Spinal cord (tissue), 10 donors: ENCODE measurements at places on chromosomes 7 and 10. TPM values are rescaled to one million over a fixed set of nuclear protein-coding genes. Genes with fewer than 3 reads are reported as not detected.

DNA sequence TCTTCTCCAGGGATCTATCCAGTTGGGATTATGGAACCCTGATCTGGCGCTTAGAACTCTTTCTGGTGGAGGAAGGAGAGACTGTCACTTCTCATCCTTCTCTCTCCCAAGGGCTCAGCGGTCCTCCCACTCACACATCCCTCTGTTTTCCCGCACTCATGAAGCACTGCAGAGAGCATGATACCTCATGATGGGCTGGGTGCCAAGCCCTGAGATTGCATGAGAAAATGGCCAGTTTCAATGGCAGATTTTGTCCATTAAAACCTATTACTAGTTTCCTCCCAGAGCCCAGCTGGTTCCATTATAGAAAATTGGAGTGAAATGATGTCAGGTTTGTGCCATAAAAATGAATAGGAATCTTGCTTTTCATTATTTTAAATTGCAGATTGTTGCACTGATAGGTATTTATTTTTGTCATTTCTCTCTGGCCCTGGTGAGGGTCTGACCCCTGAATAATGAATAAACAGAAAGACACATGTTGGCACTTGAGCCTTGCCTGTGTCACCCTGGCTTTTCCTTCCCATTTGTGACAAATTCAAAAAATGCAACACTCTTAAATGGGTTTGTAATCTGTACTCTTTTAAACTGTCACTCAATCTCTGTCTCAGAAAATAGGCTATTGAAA, 1151.1 kb downstream of the TYW1 start:
- H3K27ac ChIP-seq, result no peak overlapping the region
- no peaks in the 10 kb centered on the region for H3K4me1 ChIP-seq
- no peaks in the 10 kb centered on the region for H3K36me3 ChIP-seq
- H3K4me3 ChIP-seq, result no peak overlapping the region
- no peak for DNase-seq

DNA sequence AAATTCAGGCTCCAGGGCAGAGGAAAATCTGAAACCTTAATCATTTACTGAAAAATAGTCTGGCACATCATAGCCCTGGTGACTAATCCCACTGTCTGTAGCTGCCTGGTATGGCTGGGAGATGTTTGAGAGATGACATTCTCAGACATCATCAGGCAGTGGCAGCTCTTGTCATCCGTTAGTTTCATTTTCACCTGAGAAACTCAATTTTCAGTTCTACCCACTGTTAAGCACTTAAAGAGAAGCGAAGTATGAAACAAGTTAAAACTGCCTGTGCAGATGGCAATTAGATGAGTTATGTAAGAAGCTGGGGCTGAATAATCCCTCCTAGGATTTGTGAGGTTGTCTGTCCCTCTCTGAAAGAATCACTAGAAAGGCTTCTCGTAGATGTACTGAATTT, 150.2 kb downstream of the NSUN6 start:
- no peak overlapping the region for H3K4me3 ChIP-seq
- H3K27me3 ChIP-seq, result no peaks in the 10 kb centered on the region
- peaks cover 2% of the 10 kb centered on the region for H3K4me1 ChIP-seq
- DNase-seq, result no peak

The EPC1 gene
- total RNA-seq, result 71.5 TPM

- DNase-seq, result no peak
- no peak overlapping the region for H3K27ac ChIP-seq
- H3K27me3 ChIP-seq, result no peaks in the 10 kb centered on the region
- no peaks in the 10 kb centered on the region for H3K4me1 ChIP-seq
- H3K36me3 ChIP-seq, result peaks cover 4% of the 10 kb centered on the region
Measured at GRCh38 chr10:113718969-113719822, 32.3 kb upstream of the PLEKHS1 start.

DNA sequence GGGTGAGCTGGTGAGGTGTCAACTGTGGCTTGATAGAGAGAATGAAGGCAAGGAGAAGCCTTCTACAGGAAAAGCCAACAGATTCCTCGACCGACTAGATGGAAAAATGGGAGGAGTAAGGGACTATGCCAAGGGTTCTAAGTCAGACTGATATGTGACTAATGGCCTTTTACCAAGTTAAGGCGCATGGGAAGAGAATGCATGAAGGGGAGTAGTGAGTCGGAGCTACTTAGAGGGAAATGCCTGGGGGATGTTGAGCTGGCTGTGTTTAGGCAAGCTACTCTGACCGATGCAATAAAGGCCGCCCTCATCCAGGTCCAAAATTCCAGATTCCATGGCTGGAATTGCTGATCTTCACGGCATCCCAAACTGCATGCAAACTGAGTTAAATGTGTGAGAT, 48.2 kb downstream of the APBB1IP start:
- no peaks in the 10 kb centered on the region for H3K27me3 ChIP-seq
- DNase-seq, result no peak
- H3K36me3 ChIP-seq, result no peaks in the 10 kb centered on the region
- H3K4me3 ChIP-seq, result no peak overlapping the region
- H3K4me1 ChIP-seq, result no peaks in the 10 kb centered on the region

GRCh38 chr10:72295330-72295910, 21.7 kb downstream of the DDIT4 start:
- H3K36me3 ChIP-seq, result no peaks in the 10 kb centered on the region
- H3K27ac ChIP-seq, result no peak overlapping the region
- H3K4me1 ChIP-seq, result peaks cover 30% of the 10 kb centered on the region
- no peak overlapping the region for H3K4me3 ChIP-seq

DNA sequence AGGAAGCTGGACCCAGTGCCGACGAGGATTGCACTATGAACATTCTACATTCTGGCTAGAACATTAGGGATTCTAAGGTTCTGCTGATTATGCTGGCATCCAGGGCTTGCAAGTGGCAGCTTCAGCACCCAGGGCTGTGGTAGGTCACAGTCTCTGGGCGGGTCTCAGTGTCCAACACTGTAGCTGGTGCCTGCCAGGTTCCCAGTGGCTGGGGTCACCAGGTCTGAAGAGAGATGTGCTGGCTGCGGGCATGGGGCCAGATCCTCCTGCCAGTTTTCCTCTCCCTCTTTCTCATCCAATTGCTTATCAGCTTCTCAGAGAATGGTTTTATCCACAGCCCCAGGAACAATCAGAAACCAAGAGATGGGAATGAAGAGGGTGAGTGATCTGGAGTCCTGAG, at the start of gene PTTG1IP2:
PTTG1IP2 (plus strand) TSS at position 86 of the 400 bp plus-strand sequence; CDS start at position 234, 148 bp downstream.
- H3K4me1 ChIP-seq, result no peaks in the 10 kb centered on the region
- no peak for DNase-seq
- no peak within 1 kb of the TSS for H3K27ac ChIP-seq
- no peak within 1 kb of the TSS for H3K4me3 ChIP-seq
- H3K27me3 ChIP-seq, result no peaks in the 10 kb centered on the region
- H3K36me3 ChIP-seq, result no peaks in the 10 kb centered on the region

The PDGFA gene
- total RNA-seq, result 42.9 TPM

GRCh38 chr10:12228851-12229250, 32.9 kb downstream of the CDC123 start:
- peaks cover 3% of the 10 kb centered on the region for H3K4me1 ChIP-seq
- no peak overlapping the region for H3K4me3 ChIP-seq
- no peak overlapping the region for H3K27ac ChIP-seq

The GRID2IP gene
- total RNA-seq, result 0.39 TPM

DNA sequence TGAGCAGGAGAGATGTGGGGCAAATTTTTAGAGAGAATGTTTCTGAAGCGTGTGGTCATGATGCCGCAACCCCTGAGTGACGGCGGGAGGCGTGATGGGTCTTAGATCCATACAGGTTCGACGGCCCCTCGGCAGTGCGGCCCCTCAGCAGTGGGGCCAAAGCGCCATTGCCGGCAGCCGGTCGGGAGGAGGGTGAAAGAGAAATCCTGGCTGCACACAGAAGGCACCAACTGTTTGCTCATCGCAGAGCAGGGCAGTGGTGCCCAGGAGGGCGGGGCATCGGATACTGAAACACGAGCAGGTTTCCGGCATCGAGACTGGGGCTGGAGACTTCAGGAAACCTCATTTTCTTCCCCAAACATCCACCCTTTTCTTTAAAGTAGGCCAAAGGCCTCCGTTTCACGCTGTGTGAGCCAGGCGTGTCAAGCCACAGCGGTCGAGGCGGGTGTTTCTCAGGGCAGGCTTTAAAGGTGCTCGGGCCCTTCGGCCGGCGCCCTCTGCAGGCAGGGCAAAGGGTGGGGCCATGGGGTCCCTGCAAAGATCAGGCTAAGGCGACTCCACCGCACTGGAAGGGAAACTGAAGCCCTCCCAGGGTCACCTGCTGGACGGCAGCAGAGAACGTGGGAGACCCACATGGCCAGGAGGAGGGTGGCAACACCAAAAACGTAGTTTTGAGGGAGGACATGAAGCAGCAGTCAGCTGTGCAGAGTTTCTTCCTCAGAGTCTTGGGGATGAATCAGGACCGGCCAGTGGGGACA, 42.0 kb upstream of the PPP2R2D start:
- H3K27me3 ChIP-seq, result no peaks in the 10 kb centered on the region
- no peak overlapping the region for H3K4me3 ChIP-seq
- DNase-seq, result no peak
- no peaks in the 10 kb centered on the region for H3K36me3 ChIP-seq
- H3K27ac ChIP-seq, result no peak overlapping the region
- H3K4me1 ChIP-seq, result no peaks in the 10 kb centered on the region

GRCh38 chr10:127855591-127855881, 37.2 kb downstream of the CLRN3 start:
- H3K4me1 ChIP-seq, result peaks cover 14% of the 10 kb centered on the region
- no peaks in the 10 kb centered on the region for H3K36me3 ChIP-seq
- H3K27ac ChIP-seq, result no peak overlapping the region
- no peak overlapping the region for H3K4me3 ChIP-seq
- no peak for DNase-seq
- H3K27me3 ChIP-seq, result no peaks in the 10 kb centered on the region

GRCh38 chr10:126215746-126216631, 172.3 kb downstream of the ADAM12 start:
- peaks cover 7% of the 10 kb centered on the region for H3K4me1 ChIP-seq
- no peaks in the 10 kb centered on the region for H3K36me3 ChIP-seq

GRCh38 chr10:91536111-91536510, 96.8 kb downstream of the PPP1R3C start:
- H3K27me3 ChIP-seq, result no peaks in the 10 kb centered on the region
- no peak overlapping the region for H3K4me3 ChIP-seq
- peak; percentile 40 for DNase-seq
- no peaks in the 10 kb centered on the region for H3K4me1 ChIP-seq
- H3K27ac ChIP-seq, result no peak overlapping the region
- H3K36me3 ChIP-seq, result no peaks in the 10 kb centered on the region

GRCh38 chr7:50147951-50148808, 55.1 kb upstream of the ZPBP start:
- no peak overlapping the region for H3K27ac ChIP-seq
- no peaks in the 10 kb centered on the region for H3K27me3 ChIP-seq
- no peaks in the 10 kb centered on the region for H3K4me1 ChIP-seq
- no peak for DNase-seq

The DPP6 gene
- 60.7 TPM for total RNA-seq

DNA sequence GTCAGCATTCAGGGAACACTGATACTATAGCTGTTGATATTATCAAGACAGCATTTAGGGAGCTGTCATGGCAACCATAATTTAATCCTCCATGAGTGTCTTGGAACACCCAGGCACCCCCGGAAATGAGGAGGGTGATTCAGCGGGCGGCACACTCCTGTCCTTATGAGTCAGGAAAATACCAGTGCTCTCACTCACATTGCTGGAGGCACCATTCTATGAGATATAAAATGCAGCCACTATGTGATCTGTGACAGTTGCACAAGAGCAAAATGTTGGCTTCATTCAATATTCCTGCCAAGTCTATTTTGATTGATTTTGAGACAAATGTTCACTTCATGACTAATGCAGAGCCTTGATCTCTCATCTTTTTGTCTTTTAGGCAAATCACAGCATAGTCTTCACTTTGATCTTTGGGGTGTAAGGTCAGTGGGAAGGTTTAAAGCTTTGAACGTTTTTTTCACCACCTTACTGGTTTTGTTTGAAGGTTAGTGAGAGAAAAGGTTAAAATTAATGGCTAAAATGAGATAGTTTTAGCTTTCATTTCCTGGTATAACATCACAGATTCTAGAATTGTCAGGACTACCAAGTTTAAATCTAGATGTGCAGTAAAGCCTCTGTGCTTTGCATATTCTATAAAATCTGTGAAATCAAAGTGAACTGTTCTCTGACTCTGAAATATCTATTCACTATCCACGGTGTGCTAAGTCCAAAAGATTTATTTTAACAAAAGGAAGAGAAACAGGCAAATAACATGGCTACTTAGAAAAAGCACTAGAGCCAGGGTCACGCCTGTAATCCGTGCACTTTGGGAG, 12.4 kb upstream of the ARHGAP12 start:
- H3K27me3 ChIP-seq, result no peaks in the 10 kb centered on the region
- H3K36me3 ChIP-seq, result no peaks in the 10 kb centered on the region
- peak; percentile 41 for DNase-seq
- no peak overlapping the region for H3K27ac ChIP-seq
- H3K4me1 ChIP-seq, result peaks cover 5% of the 10 kb centered on the region
- H3K4me3 ChIP-seq, result no peak overlapping the region

DNA sequence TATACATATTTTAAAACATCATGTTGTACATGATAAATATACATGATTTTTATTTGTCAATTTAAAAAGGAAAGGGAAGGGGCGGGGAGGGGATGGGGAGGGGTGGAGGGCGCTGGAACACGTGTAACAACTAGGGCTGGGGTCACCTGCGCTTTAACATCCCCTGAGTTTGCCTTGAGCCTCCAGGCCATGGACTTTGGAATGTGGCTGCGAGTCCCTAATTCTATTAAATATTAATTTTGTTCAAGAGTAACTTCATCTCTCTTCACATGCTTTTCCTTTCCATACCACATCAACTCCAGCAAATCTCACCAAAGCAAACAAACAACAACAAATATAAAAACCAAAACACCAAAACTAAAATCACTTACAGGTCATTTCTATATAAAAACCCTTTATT, 10.6 kb downstream of the IFIT5 start:
- H3K4me3 ChIP-seq, result no peak overlapping the region
- H3K27me3 ChIP-seq, result no peaks in the 10 kb centered on the region
- H3K36me3 ChIP-seq, result no peaks in the 10 kb centered on the region
- no peak for DNase-seq
- no peak overlapping the region for H3K27ac ChIP-seq

GRCh38 chr7:109206196-109206595, 636.5 kb downstream of the DNAJB9 start:
- H3K27ac ChIP-seq, result no peak overlapping the region
- H3K36me3 ChIP-seq, result no peaks in the 10 kb centered on the region
- H3K4me1 ChIP-seq, result no peaks in the 10 kb centered on the region

The LAMB4 gene
- 0.30 TPM for total RNA-seq

The RBM20 gene
- total RNA-seq, result 2.0 TPM

The MRLN gene
- total RNA-seq, result 1.6 TPM

DNA sequence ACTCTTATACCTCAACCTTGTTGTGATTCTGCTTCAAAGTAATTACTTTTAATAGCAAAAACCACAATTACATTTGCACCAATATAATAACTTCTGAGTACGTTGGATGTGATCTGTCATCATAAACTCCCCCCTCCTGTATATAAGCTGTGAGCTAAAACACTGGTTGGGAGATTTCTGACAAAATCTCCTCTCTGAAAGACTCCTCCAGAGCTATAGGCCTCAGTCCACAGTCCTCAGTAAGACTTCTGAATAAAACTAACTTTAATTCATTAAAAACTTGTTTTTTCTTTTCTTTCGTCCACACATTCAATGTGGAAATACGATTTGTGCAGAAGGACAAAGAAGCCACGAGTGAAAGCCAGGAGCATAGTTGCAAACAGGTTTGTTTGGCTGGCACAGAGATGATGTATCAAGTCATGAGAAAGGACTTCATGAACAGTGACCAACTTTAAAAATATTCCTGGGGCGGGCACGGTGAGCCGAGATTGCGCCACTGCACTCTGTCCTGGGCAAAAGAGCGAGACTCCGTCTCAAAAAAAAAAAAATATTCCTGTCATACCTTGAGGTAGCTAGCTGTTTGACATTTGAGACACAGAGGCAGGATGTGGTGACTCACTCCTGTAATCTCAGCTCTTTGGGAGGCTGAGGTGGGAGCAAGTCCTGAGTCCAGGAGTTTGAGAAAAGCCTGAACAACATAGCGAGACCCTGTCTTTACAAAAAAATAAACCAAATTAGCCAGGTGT, 91.1 kb upstream of the ARHGAP21 start:
- no peaks in the 10 kb centered on the region for H3K27me3 ChIP-seq
- no peak overlapping the region for H3K4me3 ChIP-seq
- peaks cover 14% of the 10 kb centered on the region for H3K4me1 ChIP-seq
- no peak for DNase-seq
- H3K36me3 ChIP-seq, result no peaks in the 10 kb centered on the region

The SLC26A4 gene
- total RNA-seq, result 1.3 TPM
